ENCODE measurements at places on chromosomes 2 and 18.

GRCh38 chr2:186757009-186757408, 63.1 kb downstream of the FAM171B start:
- no peak for DNase-seq

- DNase-seq = no peak
Observed at GRCh38 chr2:151799886-151800292, 28.3 kb downstream of the ARL5A start.

DNA sequence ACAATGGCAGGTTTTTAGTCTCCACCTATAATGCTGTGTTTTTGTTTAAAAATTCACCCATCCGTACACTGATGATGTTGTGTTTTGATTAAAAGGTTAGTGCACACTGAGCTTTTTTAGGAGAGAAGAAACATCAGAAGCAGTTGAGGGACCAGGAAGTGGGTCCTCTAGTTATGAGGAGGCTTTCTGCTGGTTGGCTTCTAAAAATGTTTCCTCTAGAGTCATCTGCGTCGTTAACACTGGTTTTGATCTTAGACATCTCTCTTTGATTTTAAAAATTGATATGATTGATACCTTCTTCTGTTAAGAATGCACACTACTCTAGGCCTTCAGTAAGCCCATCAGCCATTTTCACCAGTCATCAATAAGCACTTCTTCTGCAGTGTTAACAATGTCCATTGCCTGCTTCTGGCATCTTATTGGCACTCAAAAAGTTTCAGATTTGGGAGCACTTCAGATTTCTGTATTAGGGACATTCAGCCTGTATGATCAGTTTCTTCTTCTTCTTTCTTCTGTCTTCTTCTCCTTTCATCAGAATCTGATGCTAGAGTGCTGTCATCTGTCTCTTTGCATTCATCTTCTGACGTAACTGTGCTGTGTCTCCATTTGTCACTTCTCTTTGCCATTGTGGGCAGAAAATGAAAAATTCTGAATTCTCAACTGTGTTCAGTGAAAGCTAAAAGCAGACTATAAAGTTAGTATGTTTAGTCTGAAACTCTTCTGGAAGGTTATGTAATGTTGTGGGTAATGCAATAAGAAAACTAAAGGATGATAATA, 56.3 kb downstream of the PHLPP1 start:
- no peak for DNase-seq

GRCh38 chr18:72502671-72503431, 41.3 kb downstream of the CBLN2 start:
- no peak for DNase-seq

GRCh38 chr18:25057491-25058050, 294.4 kb downstream of the ZNF521 start:
- no peak for DNase-seq

DNA sequence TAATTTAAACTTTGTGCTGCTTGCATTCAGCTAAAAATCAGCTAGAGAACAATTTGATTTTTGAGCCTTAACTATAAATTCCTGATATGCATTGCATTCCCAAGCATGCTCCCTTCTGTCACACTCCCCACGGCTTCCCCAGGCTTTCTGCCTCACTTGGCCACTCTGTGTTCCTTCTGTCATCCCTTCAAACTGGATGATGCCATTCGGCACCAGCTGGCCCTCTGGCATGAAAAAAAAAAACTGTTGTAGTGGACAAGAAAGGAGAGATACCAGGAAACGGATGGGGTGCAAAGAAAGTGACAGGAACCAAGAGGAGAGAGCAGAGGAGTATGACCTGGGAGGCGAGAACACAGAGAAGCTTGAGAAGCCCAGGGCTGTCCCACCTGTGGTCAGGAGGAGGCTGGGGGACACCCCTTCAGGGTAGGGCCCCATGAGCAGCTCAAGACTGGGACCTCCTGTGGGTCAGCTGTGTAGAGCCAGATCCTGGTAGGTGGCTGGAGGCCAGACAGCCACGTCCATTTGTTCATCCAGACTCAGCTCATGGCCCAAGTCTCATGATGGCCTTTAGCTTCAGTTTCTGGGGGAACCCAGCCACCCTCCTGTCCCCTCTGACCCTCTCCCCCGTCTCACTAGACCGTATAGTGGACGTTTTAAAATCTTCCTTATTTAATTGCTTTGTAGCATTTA, 211.8 kb downstream of the GBX2 start:
- no peak for DNase-seq

- no peak for DNase-seq
Observed at GRCh38 chr2:220006152-220006621, 378.8 kb downstream of the SLC4A3 start.

DNA sequence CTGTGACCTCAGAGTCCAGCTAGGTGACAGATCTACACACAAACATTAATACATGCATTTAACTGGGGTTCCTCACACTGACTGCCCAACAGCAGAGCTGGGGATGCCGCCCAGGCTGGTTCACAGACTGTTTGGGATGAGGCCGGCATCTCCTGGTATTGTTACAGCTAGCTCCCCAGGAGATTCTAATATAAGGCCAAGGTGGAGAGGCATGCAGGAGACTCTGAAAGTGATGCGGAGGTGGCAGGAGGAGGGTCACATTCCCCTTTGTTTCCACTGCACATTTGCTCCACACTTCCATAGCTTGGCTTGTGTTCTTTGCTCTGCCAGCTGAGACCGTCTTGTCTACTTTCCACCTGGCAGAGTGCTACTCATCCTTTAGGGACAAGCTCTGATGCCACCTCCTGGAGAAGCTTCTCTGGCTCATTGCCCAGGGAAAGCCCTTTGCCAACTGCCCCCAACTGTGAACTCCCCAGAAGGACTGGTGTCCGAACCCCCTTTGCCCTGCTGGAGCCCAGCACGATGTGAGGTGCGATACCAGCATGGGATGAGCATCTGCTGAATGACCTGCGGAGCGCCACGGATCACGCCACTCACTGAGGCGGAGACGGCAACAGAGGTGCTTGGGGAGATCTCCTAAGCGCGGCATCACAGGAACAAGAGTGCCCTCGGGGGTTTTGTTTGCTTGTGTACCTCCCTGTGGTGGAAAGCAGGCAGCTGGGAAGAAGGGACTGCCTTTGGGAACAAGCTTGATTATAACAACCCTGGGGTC, 88.8 kb downstream of the UXS1 start:
- DNase-seq = no peak

DNA sequence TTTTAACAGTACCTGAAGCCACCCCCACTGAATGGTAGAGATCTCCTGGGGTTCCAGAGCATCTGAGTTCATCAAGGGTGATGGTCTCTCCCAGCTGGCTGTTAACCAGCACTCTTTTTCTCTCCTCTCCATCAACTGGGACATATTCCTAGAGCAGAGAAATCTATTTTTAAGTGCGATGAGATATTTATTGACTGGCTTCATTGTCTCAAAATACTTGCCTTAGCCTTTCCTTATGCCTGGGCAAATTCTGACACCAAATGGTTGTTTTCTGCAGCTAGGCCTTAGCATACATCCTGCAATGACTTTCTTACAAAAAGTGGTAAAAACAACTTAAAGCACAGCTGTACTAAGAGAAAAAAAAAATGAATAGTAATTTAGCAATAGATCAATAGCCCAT, 19.6 kb downstream of the NOSTRIN start:
- DNase-seq = no peak

DNA sequence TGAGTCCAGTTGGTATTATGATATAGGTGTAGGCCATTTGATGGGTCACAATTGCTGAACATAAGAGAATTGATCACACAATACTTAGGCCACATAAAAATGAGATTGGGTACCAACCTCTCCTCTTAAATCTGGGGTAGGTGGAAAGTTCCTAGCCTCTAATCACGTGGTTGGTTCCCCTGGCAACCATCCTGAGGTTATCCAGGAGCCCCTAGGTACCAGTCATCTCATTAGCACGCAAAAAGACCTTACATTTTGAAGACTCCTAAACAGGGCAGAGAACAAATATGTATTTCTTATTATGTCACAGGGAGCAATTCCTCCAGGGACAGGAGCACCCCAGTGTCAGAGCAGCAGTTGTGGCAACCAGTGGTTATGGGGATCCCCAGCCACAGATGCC, 12.7 kb upstream of the SELENOI start:
- DNase-seq = no peak

- no peak for DNase-seq
Observed at GRCh38 chr2:226766352-226767055, 33.1 kb downstream of the IRS1 start.

DNA sequence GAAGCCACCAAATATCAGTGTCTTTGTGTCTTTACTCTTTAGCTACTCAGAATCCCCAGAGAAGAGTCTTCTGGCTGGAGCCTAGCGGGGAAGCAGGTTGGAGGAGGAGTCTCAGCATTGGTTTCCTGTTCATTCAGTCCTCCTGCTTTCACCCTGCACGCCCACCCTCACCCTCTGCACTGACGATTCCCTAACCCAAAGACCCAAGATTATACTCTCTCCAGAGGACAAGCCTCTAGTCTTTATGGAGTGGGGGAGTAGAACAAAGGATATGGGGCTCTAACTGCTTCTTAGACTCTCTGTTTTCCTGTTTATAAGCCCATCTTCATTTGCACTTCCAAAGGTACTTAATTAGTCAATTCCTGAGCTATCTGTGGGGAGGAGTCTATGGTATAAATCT, 338.8 kb downstream of the AGPS start:
- no peak for DNase-seq

DNA sequence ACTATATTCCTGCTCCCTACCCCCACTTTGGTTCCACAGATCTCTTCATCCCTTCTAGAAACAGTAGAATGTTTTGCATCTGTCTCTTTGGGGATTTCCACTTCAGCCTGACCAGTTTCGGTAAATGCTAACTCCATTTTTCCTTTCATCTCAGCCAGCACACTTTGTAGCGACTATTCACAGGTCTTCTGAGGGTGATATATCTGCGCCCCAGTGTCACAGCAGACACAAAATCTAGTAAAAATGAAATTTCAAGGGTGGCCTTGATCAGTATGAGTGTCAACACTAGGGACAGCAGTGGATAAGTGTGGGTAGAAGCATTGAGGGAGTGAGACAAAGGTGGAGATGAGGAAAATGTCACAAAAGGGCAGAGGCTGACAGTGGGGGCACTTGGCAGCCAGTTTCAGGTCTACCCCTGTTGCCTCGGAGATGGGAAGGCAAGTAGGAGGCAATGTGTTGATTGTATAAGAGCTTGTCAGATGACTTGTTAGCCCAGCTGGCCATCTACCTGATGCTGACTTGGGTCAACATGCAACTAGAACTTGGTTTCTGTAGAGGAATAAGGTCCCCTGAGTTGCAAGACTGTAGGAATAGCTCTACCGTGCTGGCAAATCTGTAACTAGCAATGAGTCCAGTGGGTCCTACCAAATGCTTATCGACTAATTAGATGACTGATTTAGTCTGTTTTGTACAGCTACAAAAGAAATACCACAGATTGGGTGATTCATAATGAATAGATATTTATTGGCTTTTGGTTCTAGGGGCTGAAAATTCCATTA, 60.7 kb downstream of the CXCR4 start:
- DNase-seq = no peak

- DNase-seq = no peak
Observed at GRCh38 chr2:165818920-165819319, 24.9 kb upstream of the GALNT3 start.

GRCh38 chr2:21804151-21804550, 680.4 kb downstream of the TDRD15 start:
- DNase-seq = no peak

GRCh38 chr18:68843473-68844089, 45.7 kb downstream of the CCDC102B start:
- DNase-seq = no peak

DNA sequence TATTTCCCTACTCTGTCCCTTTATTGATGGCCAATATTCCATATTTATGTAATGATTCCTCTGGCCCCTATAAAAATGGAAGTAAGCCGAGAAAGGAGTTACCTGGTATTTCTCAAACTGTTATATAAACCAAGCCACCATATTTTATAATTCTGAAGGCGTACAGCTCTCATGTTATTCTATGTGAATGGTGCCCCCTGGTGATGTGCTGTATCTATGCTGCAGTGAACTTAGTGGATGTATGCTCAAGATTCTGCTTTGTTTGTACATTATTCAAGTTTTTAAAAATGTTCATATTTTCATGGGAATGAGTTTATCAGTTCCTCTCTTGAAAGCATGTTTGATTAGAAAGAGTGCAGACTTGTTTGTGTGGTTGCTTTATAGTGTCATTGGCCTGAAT, 194.5 kb upstream of the LRRTM1 start:
- peak; percentile 77 for DNase-seq

GRCh38 chr2:221554769-221555493, 17.2 kb downstream of the EPHA4 start:
- no peak for DNase-seq

DNA sequence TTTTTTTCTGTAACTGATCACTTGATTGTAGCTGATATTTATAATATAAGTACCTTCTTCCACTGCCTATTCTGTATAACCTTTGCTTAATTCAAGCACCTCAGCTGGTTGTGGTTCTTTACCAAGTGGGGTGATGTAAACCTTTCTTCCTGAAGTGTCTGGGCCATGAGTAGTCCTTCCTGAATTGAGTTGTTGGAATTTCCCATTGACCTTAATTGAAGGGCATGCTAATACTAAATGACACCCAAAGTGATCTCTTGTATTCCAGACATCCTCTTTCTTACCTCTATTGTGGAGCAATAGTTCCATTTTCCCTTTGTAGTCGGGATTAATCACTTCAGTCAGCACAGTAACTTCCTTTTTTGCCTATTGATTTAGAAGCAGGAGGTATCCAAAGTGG, 1496.8 kb upstream of the CELF4 start:
- DNase-seq = no peak
